T-helper 17 cell (primary cell): ENCODE measurements at places on chromosomes 7 and 10. TPM values are rescaled to one million over a fixed set of nuclear protein-coding genes. Genes with fewer than 3 reads are reported as not detected.

- peak overlapping the region; percentile 77 for H3K4me3 ChIP-seq
- H3K36me3 ChIP-seq, result peaks cover 3% of the 10 kb centered on the region
- no peak for DNase-seq
Observed at GRCh38 chr7:123746055-123746454, 2.7 kb downstream of the WASL start.

DNA sequence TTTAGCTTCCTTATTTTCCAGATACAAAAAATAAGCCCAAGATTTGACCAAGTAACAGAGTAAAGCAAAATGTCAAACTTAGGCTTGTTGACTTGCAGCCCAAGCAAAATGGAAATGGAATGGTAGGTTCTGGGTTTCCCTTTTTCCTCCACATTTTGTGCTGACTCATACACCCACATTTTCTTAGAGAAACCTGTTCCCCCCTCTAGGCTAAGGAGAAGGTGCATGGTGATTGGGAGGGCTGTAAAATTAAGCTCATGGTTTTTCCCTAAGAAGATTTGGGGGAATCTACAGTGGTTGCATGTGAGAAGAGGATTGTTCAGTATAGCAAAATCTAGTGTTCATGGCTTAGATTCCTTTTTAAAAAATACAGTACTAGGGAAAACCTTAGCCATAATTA is 127.4 kb downstream of the ARL4A start:
- H3K27ac ChIP-seq, result no peak overlapping the region
- H3K27me3 ChIP-seq, result peaks cover 9% of the 10 kb centered on the region
- no peak for DNase-seq

Gene NKX1-2
- total RNA-seq, result not detected

GRCh38 chr10:117638200-117638599 is 95.7 kb downstream of the EMX2 start:
- H3K36me3 ChIP-seq, result no peaks in the 10 kb centered on the region
- no peak for DNase-seq
- no peak overlapping the region for H3K4me3 ChIP-seq
- H3K27ac ChIP-seq, result no peak overlapping the region
- peaks cover 31% of the 10 kb centered on the region for H3K27me3 ChIP-seq

DNA sequence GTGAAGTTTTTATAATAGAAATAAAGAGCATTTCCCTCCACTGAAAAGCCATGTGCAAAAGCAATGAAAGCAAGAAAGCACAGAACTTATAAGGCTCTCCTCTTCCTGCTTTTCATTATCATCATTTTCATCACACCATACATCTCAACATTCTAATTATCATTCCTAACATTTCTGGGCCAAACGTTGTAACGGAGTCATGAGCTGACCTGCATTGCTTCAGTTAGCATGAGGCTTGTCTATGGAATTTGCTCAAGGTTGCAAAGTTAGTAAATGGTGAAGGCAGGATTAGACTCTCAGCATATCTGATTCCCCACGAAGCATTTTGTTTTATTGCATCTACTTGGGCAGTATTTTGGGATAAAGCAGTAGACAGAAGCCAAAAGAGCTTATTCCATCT is 11.4 kb downstream of the SCIN start:
- no peak overlapping the region for H3K4me3 ChIP-seq
- H3K27ac ChIP-seq, result no peak overlapping the region
- peaks cover 6% of the 10 kb centered on the region for H3K4me1 ChIP-seq
- H3K27me3 ChIP-seq, result peaks cover 49% of the 10 kb centered on the region

DNA sequence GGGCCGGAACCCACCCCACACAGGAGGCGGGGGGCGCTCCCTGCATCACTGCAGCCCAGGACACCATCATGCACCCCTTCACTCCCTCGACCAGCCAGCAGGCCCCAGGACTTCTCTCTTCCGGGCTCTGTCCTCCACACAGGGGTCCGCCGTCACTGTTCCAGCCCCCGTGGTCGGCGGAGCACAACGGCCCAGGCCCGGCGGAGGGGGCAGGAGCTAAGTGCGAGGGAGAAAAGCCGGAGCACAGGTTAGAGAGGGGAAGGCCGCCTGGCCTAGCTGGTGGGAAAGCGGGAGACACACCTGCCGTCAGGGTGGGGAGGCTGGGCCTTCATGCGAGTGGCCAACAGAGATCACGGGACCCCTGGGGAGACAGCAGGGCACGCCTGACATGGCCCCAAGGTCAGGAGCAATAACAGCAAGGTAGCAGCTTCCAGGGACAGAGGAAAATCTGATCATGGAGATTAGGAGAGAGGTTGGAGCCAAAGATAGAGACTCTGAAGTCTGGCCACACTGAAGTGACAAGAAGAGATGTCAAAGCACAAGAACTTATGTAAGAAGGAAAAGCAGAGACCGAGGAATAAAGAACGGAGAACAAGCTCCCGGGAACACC is 151.1 kb downstream of the MAD1L1 start:
- H3K4me3 ChIP-seq, result no peak overlapping the region
- no peaks in the 10 kb centered on the region for H3K27me3 ChIP-seq
- H3K27ac ChIP-seq, result no peak overlapping the region
- H3K36me3 ChIP-seq, result peaks cover 5% of the 10 kb centered on the region

DNA sequence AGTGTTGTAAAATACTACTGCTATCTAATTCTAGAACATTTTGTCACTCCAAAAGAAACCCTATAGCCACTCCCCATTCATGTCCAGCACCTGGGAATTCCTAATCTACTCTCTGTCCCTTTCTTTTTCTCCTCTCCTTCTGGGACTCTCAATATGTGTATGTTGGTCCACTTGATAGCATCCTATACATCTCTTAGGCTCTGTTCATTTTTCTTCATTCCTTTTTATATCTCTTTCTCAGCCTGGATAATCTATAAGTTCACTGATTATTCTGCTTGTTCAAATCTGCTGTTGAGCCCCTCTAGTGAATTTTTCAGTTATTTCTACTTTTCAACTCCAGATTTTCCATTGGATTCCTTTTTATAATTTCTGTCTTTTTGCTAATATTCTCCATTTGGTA is 108.6 kb downstream of the CCDC3 start:
- no peaks in the 10 kb centered on the region for H3K36me3 ChIP-seq
- no peak for DNase-seq
- no peaks in the 10 kb centered on the region for H3K4me1 ChIP-seq
- H3K4me3 ChIP-seq, result no peak overlapping the region

Gene CFAP43
- not detected for total RNA-seq

GRCh38 chr7:82704121-82704520 is 260.5 kb upstream of the CACNA2D1 start:
- H3K27me3 ChIP-seq, result no peaks in the 10 kb centered on the region
- no peaks in the 10 kb centered on the region for H3K36me3 ChIP-seq
- no peak overlapping the region for H3K27ac ChIP-seq
- H3K4me1 ChIP-seq, result no peaks in the 10 kb centered on the region
- H3K4me3 ChIP-seq, result no peak overlapping the region

GRCh38 chr10:83343676-83344075 is 795.6 kb upstream of the GHITM start:
- H3K36me3 ChIP-seq, result peaks cover 2% of the 10 kb centered on the region
- H3K4me3 ChIP-seq, result no peak overlapping the region
- no peak for DNase-seq
- H3K4me1 ChIP-seq, result no peaks in the 10 kb centered on the region
- H3K27ac ChIP-seq, result no peak overlapping the region

- H3K36me3 ChIP-seq, result peaks cover 2% of the 10 kb centered on the region
- peaks cover 23% of the 10 kb centered on the region for H3K4me1 ChIP-seq
- H3K4me3 ChIP-seq, result no peak overlapping the region
- no peak for DNase-seq
- no peak overlapping the region for H3K27ac ChIP-seq
Observed at GRCh38 chr10:43943119-43943817, 294.6 kb upstream of the ZNF32 start.

DNA sequence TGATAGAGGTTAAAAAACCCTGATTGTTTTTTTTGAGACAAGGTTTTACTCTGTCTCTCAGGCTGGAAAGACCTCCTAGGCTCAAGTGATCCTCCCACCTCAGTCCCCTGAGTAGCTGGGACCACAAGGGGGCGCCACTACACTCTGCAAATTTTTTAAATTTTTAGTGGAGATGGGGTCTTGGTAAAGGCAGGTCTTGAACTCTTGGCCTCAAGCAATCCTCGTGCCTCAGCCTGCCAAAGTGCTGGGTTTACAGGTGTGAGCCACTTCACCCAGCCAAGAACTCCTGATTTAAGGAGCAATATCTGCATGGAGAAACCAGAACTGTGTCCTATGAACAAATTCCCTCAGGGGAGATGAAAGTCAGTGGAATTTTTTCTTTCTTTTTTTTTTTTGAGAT is 7.3 kb upstream of the KLHDC10 start:
- peaks cover 2% of the 10 kb centered on the region for H3K4me1 ChIP-seq
- H3K4me3 ChIP-seq, result no peak overlapping the region
- no peak overlapping the region for H3K27ac ChIP-seq

GRCh38 chr10:43906490-43906889 is 257.8 kb upstream of the ZNF32 start:
- H3K36me3 ChIP-seq, result peaks cover 2% of the 10 kb centered on the region
- H3K4me1 ChIP-seq, result no peaks in the 10 kb centered on the region
- no peak overlapping the region for H3K27ac ChIP-seq
- DNase-seq, result no peak

DNA sequence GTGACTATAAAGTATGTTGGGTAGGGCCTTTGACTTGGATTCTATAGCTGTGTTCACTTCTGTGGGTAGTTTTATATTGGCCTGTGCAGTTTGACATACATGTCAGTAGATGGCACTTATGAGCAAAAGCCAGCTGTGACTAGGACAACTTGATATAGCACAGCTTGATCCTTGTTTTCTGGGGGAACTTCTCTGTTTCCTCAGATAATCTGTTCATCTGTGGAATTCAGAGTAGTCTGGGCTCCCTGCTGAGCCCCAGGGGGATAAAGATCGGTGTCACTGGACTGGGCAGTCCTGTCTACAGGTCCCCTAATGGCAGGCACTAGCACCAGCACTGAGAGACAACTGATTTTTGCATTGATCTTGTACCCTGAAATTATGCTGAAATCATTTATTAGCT is 25.4 kb downstream of the CYP2C9 start:
- H3K27me3 ChIP-seq, result no peaks in the 10 kb centered on the region
- no peaks in the 10 kb centered on the region for H3K4me1 ChIP-seq
- DNase-seq, result no peak
- no peaks in the 10 kb centered on the region for H3K36me3 ChIP-seq
- no peak overlapping the region for H3K27ac ChIP-seq

Gene TACC2
- not detected for total RNA-seq

Gene ENTPD1
- 13.8 TPM for total RNA-seq

DNA sequence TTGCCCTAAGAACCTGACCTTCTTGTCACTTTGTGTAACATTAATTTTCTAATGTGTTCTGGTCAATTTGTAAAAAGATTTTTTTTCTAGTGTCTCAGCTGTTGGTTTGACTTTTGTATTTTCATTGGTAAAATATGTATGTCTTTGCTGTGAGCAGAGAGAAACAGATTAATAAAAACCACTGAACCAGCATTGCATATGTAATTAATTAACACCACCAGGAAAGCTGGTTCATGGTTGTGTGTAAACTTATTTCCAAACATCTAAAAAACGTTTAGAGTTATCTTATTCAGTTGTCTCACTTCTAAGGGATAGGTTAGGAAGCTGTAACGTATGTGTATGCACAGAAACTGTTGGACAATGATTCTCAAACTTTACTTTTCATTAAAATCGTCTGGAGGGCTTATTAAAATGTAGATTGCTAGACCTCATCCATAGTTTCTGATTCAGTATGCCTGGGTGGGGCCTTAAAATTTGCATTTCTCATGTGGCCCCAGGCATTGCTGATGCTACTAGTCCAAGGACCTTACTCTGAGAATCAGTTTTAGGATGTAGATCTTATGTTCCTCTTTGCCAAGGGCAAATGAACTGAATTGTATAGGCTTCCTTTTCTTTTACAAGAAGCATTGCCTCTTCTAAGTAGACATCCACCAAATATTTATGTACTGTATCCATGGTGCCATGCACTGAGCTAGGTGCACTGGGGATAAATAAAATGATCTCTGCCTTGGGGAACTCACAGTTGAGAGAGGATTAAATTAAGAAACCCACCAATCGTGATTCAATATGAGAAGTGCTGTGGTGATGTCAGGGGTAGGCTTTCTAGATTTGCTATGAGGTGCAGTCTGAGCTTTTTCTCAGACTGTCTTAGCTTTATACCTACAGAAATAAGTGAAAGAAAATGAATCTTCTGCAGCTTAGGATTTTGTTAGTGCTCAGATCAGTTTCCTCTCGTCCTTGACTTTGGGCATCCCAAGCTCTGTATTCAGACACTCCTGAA is 98.7 kb downstream of the AUTS2 start:
- no peaks in the 10 kb centered on the region for H3K27me3 ChIP-seq
- no peak for DNase-seq
- no peak overlapping the region for H3K27ac ChIP-seq
- H3K4me3 ChIP-seq, result no peak overlapping the region
- no peaks in the 10 kb centered on the region for H3K36me3 ChIP-seq

DNA sequence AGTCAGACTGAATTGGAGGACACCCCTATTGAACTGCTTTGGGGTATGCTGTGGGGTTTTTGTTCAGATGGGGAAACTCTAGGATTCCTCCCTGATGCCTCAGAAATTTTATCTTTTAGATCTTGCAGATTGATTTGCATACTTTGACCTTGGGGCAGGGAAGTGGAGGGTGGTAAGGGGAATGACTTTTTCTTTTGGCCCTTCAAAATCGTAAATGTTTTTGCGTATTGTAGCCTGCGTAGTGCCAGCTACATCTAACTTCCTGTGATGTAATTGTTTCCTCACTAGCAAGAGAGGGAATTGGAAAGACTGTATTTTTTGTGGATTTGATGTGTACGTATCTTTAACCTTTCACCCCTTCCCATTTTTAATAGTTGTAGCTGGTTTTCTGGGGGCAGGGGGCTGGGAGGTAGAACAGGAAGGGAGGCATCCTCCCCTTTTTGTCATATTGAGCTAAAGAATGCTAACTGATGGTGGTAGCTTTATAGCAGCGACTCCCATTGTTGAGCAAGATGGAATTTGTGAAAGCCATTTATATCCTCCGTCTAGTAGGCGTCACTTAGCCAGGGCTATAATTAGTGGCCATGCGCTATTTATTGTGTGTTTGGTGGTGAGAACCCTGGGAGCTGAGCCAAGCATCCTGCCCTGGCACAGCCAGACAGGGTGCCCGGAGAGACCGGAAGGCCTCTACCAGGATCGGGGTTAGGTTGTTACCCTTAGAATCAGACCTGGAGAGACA is 11.3 kb downstream of the DUSP5 start:
- DNase-seq, result no peak
- no peaks in the 10 kb centered on the region for H3K27me3 ChIP-seq
- H3K4me3 ChIP-seq, result no peak overlapping the region
- peak overlapping the region; percentile 68 for H3K27ac ChIP-seq
- H3K36me3 ChIP-seq, result peaks cover 9% of the 10 kb centered on the region

GRCh38 chr10:23203369-23204325 is 11.5 kb downstream of the PTF1A start:
- no peak overlapping the region for H3K27ac ChIP-seq
- peaks cover 58% of the 10 kb centered on the region for H3K27me3 ChIP-seq
- no peaks in the 10 kb centered on the region for H3K4me1 ChIP-seq
- H3K4me3 ChIP-seq, result no peak overlapping the region

Gene EPHB4
- total RNA-seq, result 6.6 TPM

Gene SPDYE2B
- total RNA-seq, result not detected

Gene DNAJC12
- not detected for total RNA-seq

DNA sequence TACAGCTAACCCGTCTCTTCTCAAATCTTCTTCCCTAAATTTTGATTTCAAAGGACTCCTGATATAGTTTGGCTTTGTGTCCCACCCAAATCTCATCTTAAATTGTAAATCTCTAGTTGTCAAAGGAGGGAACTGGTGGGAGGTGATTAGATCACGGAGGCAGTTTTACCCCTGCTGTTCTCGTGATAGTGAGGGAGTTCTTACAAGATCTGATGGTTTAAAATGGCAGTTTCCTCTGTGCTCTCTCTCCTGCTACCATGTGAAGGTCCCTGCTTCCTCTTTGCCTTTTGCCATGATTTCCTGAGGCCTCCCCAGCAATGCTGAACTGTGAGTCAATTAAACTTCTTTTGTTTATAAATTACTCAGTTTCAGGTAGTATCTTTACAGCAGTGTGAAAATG is 269.3 kb downstream of the POLR1F start:
- no peak overlapping the region for H3K4me3 ChIP-seq
- no peaks in the 10 kb centered on the region for H3K36me3 ChIP-seq
- DNase-seq, result no peak
- H3K27me3 ChIP-seq, result no peaks in the 10 kb centered on the region

Gene CRPPA
- total RNA-seq, result 0.99 TPM

Gene PVRIG
- 30.1 TPM for total RNA-seq
